ENCODE measurements at places on chromosomes 1 and 21.

- no peak for DNase-seq
Observed at GRCh38 chr1:48936436-48936835, 159.7 kb upstream of the BEND5 start.

DNA sequence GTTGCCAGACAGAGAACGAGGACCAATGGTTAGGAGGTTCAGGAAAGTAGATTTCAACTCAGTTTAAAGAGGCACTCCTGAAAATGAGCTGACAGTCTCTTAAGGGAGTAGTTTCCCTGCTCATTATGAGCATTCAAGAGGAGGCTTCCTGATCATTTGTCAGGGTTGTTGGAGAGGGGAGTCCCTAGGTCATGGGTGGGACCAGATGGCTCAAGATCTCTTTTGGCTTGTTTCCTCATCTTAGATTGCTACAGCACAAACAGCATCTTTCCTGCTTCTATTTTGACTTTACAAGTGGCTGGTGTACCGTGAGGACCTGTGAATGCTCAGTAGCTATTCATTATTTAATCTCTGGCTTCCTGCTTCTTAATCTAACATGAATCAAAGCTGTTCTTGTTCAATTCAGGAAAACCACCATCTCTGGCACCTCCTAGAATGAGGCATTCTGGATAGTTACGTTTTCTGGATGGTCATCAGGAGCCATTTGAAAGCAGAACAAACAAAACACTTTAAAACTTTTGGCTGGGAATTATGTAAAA is 47.6 kb downstream of the PEX14 start:
- DNase-seq, result no peak

DNA sequence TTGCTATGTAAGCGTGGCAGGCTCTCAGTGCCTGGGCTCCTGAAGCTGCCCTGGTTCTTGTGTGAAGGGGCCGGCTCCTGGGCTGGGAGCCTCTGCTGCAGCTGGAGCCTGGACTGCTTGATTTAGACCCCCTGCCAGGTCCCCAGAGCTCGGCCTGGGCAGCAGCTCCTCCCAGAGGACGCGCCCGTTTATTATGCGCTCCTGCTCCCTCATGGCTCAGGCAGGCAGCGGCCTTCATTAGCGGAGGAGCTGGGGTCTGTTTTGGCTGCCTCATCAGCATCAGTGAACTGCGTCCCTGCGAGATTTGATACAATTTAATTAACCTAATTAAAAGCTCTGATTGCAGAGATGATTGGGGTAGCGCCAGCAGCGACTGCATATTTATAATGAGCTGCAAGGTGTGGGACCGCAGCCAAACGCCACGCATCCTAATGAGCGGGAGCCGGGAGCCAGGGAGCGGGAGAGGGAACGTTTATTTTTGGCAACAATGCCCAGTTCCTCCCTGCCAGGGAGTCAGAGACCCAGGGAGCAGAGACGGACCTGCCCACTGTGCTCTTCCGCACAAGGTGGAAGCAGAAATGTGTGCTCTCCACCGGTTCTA is 16.6 kb downstream of the UTP11 start:
- no peak for DNase-seq

GRCh38 chr1:33244143-33244808 is 12.0 kb upstream of the ZNF362 start:
- DNase-seq, result no peak

DNA sequence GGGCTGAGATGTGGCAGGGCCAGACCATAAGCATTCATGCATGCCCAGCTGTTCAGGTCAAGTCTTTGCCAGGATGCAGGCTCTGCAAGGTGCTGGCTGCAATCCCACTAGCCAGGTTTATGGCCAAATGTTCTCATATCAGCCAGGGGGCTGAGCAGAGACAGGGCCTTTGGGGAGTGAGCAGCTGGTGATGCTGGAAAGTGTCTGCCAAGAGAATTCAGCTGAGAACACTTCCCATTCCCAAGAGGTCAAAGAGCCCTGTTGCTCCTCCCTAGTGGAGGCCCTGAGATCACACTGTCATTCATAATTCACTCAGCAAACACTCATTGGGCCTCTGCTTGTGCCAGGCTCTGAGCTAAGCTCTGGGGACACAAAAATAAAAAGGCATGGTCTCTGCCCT is 150.3 kb downstream of the DMRTA2 start:
- no peak for DNase-seq

DNA sequence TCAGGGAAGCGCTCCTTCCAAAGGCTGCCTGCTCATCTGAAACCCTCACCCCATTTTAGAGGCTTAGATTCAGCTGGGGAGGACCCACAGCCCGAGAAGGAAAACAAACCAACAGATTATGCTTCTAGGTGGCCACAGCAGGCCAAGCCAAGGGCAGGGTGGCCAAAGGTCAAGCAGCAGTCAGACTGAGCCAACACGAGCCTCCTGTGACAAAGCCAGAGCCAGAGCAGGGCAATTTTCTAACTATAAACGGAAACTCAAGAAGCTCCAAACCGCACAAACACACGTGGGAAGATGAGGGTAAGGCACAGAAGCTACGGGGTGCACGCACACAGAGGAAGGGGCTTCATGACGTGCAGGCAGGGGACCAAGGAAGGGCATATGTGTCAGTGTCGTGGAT is 64.1 kb downstream of the PLEKHA6 start:
- DNase-seq, result no peak
